A549 treated with Hydrocortisone at 1 μM for 4 hours (cell line): ENCODE measurements at places on chromosomes 2 and 18. TPM values are rescaled to one million over a fixed set of nuclear protein-coding genes. Genes with fewer than 3 reads are reported as not detected.

Gene IL18RAP
- total RNA-seq: 0.03 to 0.09 TPM (median 0.06 TPM) in 4 of 5 replicates, not detected in the other

Gene BZW1
- 358 to 773 TPM (median 439 TPM) in 5 replicates for total RNA-seq

Gene EFHD1
- 3.3 to 5.0 TPM (median 4.3 TPM) in 5 replicates for total RNA-seq

Gene STARD6
- total RNA-seq: 0.20 TPM in 1 of 5 replicates, not detected in the others

Gene NXPH2
- not detected in 5 replicates for total RNA-seq

Gene SLC5A7
- not detected in 5 replicates for total RNA-seq

Gene PROKR1
- not detected in 5 replicates for total RNA-seq

Gene COLEC12
- 0.03 to 0.08 TPM (median 0.06 TPM) in 5 replicates for total RNA-seq

Gene STPG4
- total RNA-seq: not detected in 5 replicates

Gene FBLN7
- total RNA-seq: 0.44 to 0.66 TPM (median 0.56 TPM) in 5 replicates

Gene SPATS2L
- 114 to 133 TPM (median 125 TPM) in 5 replicates for total RNA-seq

Gene TMEM178A
- total RNA-seq: 0.08 to 0.25 TPM (median 0.12 TPM) in 5 replicates

Gene EPAS1
- 89.4 to 119 TPM (median 107 TPM) in 5 replicates for total RNA-seq

Gene SKOR2
- not detected in 5 replicates for total RNA-seq

Gene MC4R
- total RNA-seq: not detected in 5 replicates

Gene CABLES1
- 14.3 to 17.6 TPM (median 15.3 TPM) in 5 replicates for total RNA-seq
